ENCODE measurements at places on chromosomes 2 and 18.

DNA sequence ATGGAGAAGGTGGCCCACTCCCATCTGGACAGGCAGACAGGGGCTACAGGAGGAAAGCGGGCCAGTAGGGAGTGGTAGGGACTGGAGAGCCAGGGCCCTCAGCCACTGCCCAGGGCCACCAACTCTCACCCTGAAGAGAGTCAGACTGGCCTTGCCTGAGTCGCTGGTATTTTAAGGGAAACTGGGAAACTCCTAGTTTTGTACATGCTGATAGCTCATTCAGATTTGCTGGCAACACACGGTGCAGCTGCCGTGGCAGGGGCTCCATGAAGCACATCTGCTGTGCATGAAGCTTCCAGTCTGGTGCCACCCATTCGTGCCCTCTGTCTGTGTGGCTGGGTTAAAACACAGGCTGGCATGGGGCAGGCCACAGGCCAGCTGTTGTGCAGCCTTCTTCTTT is 137.3 kb upstream of the GLI2 start:
- no peak for DNase-seq

- peak; percentile 99 for DNase-seq
These were observed 70.3 kb downstream of the CERKL start for GRCh38 chr2:181586569-181587081.

DNA sequence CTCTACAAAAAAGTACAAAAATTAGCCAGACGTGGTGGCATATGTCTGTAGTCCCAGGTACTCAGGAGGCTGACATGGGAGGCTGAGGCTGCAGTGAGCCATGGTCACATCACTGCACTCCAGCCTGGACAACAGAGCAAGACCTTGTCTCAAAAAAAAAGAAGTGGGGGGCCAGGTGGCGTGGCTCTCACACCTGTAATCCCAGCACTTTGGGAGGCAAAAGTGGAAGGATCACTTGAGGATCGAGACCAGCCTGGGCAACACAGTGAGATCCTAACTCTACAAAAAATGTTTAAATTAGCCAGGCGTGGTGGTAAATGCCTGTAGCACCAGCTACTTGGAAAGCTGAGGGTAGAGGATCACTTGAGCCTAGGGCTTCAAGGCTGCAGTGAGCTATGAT is 23.1 kb downstream of the KCNG3 start:
- no peak for DNase-seq

- no peak for DNase-seq
These were observed 48.6 kb upstream of the RAPH1 start for GRCh38 chr2:203583701-203584100.

GRCh38 chr18:48355276-48356115 is 53.7 kb downstream of the ZBTB7C start:
- DNase-seq = no peak

DNA sequence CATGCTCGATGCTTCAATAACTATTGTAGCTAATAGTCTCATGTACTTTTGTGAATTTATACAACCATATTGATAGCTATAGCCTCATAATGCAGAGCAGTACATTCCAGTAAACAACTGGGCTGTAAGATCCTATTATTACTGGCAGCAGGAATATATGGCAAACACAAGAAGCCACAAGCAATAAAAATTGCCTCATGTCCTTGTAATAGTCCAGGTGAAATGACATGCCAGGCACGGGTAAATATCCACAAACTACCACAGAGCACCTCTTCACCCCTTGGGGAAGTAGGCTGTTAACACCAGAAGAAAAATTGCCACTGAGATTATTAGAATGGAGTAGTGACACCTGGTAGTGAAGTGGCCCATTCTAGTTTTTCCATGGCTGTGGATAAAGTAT is 158.3 kb downstream of the MTX2 start:
- no peak for DNase-seq

DNA sequence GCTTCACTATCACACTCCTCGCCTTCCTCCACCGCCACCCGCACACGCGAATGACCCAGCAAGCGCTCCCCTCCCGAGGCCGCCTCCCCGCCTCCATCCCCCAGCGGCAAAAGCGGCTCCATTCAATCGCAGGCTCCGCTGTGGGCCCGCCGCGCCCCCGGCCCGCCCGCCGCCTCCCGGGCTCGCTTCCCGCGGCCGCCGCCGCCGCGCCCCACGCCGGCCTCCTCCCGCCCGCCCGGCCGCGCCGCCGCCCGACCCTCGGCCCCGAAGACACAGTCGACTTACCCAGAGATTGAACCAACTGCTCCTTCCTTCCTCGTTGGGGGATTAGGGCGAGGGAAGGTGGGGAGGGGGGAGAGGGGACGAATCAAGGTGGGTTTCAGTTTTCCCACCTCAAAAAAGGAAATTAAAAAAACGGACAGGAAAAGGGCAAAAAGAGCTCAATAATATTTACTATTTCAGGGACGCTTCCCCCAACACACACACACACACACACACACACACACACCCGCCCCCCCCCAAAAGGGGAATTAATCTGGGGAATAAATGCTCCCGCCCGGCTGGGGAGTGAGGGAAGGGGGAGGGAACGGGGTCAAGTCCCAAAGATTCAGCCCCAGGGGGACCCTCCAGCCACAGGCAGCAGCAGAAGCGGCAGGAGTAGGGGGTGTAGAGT is 743 bp downstream of the XPO1 start:
- no peak for DNase-seq

DNA sequence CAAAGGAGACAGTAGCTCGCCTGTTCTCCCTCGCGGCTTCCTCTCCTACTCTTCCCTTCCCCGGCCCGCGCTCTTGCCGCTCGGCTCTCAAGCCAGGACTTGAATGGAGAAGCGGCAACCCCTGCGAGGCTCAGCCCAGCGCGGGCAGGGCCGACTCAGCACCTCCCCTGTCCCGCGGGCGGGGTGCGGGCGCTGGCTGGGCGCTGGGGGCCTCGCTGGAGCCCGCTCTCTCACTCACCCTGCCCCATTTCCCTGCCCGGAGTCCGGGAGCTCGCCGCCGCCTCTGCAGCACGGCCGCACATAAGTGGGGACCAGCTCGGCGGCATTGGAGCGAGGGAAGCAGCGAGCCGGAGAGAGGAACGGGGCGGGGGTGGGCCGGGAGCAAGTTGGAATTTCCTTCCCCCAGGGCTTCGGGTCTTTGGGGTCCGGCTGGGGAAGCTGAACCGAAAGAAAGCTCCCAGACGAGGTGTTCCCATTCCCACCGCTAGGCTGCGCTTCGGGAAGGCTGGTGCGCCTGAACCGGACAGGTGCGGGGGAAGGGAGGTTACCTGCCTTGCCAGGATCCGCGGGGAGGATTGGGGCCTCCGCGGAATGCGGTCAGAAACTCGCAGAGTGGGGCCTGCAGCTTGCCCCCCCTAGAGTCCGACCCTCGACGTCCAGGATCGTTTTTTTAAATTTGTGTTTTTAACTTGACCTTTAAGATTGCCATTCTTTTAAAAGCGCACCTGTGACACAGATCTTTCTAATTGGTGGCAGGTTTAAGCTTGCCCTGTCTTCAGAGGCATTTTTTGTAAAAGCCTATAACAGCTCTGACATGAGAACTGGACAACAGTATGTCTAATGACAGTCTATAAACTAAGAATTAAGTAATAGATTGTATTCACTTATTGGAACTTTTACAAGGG is at the start of gene COBLL1:
Gene COBLL1, minus strand, starts transcription at position 105 of the 905 bp plus-strand sequence. CDS start 627 bp downstream, outside the sequence.
- peak; percentile 91 for DNase-seq

DNA sequence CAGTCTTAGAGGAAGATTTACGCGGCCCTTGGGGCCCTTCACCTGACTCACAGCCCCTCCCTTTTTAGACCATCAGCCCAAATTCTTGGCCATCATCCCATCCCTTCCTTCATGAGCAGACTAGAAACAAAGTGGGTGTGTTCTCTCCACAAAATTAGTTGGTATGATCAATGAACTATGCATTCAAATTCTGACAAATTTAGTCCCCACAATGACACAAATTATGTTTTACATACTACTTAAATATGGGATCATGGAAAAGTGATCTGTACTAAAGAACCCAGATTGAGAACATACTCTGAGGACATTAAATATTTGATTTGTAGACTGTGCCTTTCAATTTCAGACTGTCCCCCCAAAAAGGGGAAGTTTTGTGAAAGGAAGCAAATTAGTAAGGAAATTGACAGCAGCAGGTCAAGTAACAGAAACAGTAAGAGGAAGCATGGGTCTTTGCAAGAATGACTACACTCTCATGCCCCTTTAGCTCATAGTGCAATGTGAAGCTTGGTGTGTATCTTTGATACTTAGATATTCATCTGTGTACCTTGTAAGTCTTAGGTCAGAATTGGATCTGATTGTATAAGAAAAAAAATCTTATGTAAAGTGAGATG is 2.2 kb upstream of the MAPRE2 start:
- no peak for DNase-seq
